ENCODE measurements at places on chromosomes 6 and 20.

DNA sequence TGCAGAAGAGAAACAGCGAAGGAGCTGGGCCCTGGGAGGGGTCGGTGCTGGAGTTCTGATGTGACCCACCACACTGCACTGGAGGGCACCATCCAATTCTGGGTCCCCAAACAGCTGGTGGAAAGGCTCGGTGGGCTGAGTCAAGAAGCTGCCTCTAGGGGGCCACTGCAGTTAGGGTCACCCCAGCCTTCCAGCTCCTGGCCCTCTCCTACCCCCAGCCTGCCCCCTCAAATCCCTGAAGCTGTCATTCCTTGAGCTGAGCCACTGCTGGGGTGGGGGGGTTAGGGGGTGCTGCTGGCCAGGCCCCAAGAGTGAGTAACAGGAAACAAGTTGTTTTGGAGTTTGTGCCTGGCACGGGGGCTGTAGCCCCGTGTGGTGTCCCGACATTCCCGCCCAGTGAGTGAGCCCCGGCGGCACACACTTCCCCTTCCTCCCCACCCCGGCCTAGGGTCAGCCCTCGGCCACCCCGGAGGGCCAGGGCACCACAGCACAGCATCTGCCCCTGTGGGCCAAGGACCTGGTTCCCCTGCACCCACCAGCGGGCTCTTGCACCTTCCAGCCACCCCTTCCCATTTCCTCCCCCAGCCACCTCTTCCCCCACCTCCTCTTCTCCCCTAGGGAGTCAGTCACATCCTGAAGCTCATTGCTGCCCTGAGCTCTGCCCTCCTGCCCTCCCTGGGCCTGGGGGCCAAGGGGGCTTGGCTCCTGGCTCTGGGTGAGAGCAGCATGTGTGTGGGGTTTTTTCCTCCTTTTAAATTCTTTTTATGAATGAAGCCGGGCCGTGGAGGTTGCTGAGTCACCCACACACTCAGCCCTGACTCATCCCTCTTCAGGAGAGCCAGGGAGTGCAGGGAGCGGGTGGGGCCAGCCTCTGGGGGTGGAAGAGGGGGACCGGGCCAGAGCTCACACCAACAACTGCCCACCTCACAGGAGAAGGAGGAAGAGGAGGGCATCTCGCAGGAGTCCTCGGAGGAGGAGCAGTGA lies 4.6 kb downstream of the SMIM29 start:
- no peak for DNase-seq

DNA sequence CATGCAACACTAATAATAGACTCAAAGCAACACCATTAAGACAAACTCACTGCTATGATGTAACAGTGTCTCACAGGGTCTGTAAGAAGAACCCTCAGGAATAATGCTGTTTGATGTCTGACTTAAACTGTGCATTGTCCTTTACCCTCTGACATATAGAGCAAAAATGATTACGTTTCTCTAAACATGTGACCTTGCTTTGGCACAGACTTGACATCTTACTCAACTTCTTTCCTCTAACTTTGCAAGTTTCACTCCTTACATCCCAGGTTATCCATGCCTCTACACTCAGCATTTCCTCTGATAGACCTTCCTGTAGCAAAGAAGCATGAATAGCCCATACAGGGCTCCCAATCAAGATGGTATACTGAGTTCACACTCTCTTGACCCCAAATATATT lies 252.7 kb downstream of the UST start:
- no peak for DNase-seq

DNA sequence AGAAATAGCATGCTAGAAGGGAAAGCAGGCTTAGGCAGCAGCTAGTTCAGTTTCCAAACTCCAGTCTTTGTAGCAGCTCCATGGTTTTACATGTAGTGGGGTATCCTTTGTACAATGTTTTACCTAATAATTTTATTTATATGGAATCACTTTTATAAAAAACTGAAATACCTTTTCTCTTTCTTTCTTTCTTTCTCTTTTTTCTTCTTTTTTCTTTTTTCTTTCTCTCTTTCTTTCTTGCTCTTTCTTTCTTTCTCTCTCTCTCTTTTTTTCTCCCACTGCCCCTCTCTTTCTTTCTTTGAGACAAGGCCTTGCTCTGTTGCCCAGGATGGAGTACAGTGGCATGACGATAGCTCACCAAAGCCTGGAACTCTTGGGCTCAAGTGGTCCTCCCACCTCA lies 41.4 kb upstream of the FYN start:
- no peak for DNase-seq

DNA sequence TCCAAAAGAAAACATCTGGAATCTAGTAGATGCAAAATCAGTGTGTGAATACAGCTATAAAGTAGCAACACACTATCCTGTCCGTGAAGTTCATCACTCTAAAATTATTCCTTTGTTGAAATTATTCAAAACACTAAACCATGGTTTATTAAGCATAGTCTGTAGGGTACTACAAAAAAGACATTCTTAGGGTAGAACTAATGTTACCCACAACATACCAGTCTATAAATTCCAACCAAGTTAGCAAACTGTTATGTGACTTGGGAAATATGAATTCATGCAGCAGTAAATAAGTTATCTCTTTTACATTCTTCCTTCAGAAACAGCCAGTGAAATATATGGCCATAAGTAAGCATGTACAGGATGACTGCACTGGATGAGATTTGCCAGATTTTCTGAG lies 580.3 kb upstream of the ADGRB3 start:
- DNase-seq: no peak

GRCh38 chr20:14951105-14951504 lies 613.7 kb upstream of the FLRT3 start:
- no peak for DNase-seq

GRCh38 chr6:166955121-166955864 lies 1.1 kb downstream of the RNASET2 start:
- DNase-seq: no peak

DNA sequence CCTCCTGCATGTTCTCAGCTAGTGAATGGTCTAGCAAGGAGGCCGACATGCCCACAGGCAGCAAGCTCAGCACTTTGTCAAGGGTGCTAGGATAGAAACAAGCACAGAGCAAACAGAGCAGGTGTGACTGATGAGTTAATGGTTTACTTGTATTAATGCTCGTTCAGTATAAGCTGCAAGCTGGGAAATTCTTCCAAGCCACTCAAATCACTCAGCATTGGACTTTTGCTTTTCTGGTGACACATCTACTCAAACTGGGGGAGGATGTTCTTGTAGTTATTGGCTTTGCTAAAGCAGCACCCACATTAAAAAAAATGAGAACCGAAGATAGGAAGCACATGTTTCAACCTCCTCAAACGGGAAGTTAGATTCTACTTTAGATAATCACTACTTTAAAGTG lies 43.1 kb upstream of the NEDD9 start:
- DNase-seq: no peak
